ENCODE measurements at places on chromosomes 5 and 9. TPM values are rescaled to one million over a fixed set of nuclear protein-coding genes. Genes with fewer than 3 reads are reported as not detected.

The CCNO gene
- 12.1 TPM for total RNA-seq

The ENTREP1 gene
- 1.1 TPM for total RNA-seq

GRCh38 chr9:79111653-79112052 is 460.1 kb upstream of the TLE4 start:
- no peaks in the 10 kb centered on the region for H3K27me3 ChIP-seq
- DNase-seq: no peak
- H3K27ac ChIP-seq: no peak overlapping the region
- no peaks in the 10 kb centered on the region for H3K4me1 ChIP-seq

The POLE3 gene
- total RNA-seq: 65.1 TPM

- H3K27ac ChIP-seq: no peak overlapping the region
- peak; percentile 31 for DNase-seq
- no peaks in the 10 kb centered on the region for H3K27me3 ChIP-seq
- 0 out of 2 replicates have a peak, but pooled peaks cover 4% of the 10 kb centered on the region for H3K36me3 ChIP-seq
Observed at GRCh38 chr5:160021831-160022446, 13.0 kb downstream of the TTC1 start.

The SLC46A2 gene
- total RNA-seq: not detected

- no peak overlapping the region for H3K4me3 ChIP-seq
- no peak overlapping the region for H3K27ac ChIP-seq
- peaks cover 45% of the 10 kb centered on the region for H3K4me1 ChIP-seq
- H3K27me3 ChIP-seq: no peaks in the 10 kb centered on the region
Observed at GRCh38 chr5:149559706-149560105, 8.5 kb upstream of the CSNK1A1 start.

The ZNF618 gene
- 13.5 TPM for total RNA-seq

DNA sequence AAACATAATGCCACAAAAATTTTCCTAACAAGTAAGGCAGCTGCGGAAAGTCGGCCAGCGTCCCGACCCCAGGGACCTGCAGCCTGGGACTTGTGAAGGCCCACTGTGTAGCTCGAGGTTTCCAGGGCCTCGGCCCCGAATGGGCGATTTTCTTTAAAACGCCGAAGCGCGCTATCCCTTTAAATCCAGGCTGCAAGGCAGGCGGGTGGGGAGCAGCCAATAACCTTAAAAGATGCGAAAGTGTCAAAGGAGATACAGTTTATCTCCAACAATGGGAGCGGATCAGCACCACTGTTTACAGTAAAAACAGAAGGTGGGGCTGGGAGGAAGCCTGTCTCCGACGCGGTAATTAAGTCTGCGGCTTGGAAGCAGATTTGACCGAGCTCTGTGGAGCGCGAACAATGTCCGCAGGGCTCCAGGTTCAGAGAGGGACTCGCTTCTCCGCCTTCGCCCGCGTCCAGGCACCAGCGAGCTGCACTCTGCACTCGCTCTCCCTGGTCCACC is 1.7 kb upstream of the ZSWIM6 start:
- peak overlapping the region; percentile 64 for H3K4me3 ChIP-seq
- H3K36me3 ChIP-seq: no peaks in the 10 kb centered on the region
- H3K4me1 ChIP-seq: peaks cover 9% of the 10 kb centered on the region
- no peaks in the 10 kb centered on the region for H3K27me3 ChIP-seq
- peak overlapping the region; percentile 75 for H3K27ac ChIP-seq

GRCh38 chr9:14401911-14402310 is 88.0 kb upstream of the NFIB start:
- no peak overlapping the region for H3K27ac ChIP-seq
- no peak overlapping the region for H3K4me3 ChIP-seq
- no peaks in the 10 kb centered on the region for H3K36me3 ChIP-seq
- peaks cover 4% of the 10 kb centered on the region for H3K27me3 ChIP-seq

All from HCT116 (cell line).